Mesendoderm (in vitro differentiated cells): ENCODE measurements at places on chromosomes 12 and 14.

- no peak for DNase-seq
Measured at GRCh38 chr12:81617915-81618314, 141.2 kb downstream of the PPFIA2 start.

DNA sequence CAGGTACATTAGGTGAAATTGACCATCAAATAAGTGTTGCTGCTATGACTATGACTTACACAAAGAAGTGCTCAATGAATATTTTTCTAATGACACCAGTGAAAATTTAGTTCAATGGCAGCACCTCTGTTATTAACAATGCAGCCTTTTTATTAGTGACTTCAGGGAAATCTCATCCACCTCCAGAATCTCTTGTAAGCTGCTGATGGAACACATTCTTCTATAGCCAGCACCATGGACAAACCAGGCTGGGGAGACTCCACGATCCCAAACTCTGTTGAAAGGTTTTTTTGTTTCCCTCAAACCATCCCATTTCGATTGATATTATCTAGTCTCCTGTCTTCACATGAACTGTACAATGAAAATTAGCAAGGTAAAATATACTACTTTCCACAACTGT, 265.9 kb downstream of the ITPR2 start:
- DNase-seq: no peak

DNA sequence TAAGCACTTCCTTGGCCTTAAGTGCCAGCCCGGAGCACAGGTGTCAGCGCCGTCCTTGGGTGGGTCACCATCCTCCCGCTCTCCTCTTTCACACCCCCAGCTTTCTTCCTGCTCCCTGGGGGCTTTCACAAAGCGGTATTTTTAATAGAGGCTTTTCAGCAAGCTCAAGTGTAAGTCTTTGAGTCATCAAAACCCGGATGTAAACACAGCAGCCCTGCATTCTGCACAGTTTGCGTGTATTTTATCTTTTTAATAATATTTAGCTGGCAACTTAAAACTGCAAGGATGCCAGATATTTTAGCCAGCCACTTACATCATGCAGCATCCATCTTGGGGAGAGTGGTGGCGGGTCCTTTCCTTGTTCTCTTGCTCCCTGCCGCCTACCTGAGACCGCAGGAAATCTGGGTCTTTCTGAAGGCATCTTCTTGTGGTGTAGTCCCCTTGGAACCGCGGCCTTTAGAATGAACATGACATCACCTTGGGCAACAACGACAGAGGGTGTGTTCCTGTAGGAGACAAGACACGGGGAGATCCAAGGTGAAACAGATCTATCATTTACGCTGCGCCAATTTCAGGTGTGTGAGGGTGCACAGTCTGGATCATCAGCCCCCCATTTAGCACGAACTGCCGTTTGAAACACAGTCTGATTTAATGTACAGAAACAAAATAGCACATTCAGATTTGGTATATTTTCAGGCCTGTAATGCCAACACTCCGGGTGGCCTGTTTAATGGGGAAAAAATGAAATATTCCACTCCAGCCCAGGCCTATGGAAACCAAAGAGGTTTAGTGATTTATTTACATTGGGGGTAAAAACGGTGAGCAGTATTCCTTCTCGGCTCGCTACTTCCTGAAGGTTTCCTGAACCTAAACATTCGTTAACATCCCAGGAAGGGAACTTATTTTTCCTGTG, 12.5 kb upstream of the IRF2BPL start:
- peak; percentile 55 for DNase-seq

- DNase-seq: no peak
Measured at GRCh38 chr12:14654416-14654815, 42.0 kb downstream of the GUCY2C start.

- no peak for DNase-seq
Measured at GRCh38 chr14:103463149-103463548, 59.5 kb downstream of the CKB start.

DNA sequence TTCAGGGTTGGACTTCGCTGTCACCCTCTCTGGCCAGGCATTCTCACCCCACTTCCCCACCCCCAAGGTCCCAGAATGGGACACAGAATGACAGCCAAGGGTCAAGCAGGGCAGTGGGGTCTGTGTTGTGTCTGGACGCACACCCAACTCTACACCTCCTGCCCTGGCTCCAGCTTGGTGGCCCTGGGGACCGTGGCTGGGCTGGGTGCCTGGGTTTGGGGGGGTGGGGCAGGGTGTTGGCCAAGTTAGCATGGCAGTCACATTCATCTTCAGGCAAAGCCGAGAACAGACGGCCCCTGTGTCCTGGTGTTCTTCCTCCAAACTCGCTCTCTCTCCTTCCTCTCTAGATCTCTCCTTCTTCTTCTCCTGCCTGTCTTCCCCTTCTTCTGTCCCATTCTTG, 5.6 kb downstream of the LRP1 start:
- DNase-seq: no peak

DNA sequence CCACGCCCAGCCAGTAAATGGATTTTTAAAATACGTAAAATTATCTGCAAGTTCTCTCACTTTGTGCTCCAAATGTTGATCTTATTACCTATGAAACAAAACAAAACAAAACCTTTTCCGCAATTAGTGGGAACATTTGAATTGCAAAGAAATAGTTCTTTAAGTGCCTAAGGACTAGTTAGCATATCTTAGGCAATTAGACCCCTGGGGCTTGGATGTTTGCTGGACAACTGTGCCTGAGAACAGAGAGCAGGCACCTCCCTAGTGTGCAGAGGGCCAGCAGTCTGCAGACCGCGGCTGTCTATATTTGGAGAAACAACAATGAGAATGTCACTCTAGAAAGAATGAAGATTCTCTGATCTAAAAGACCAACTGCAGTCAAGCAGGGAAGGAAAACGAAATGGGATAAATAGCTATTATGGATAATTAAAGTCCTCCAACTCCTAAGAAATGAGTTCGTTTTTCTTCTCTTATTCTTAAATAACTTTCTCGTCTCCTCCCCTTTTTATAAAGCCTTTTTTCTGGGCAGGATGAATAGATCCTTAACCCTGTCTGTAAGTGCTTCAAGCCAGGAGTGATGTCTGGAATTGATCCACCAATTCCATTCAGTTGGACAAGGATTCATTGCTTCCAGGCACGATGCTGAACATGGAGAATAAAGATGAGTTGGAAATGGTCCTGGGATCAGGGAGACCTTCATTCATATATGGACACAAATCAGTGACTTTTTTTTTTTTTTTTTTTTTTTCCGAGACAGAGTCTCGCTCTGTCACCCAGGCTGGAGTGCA, 16.2 kb downstream of the SLC17A8 start:
- peak; percentile 67 for DNase-seq

- peak; percentile 42 for DNase-seq
Measured at GRCh38 chr14:49972131-49972671, 79.3 kb downstream of the ARF6 start.

DNA sequence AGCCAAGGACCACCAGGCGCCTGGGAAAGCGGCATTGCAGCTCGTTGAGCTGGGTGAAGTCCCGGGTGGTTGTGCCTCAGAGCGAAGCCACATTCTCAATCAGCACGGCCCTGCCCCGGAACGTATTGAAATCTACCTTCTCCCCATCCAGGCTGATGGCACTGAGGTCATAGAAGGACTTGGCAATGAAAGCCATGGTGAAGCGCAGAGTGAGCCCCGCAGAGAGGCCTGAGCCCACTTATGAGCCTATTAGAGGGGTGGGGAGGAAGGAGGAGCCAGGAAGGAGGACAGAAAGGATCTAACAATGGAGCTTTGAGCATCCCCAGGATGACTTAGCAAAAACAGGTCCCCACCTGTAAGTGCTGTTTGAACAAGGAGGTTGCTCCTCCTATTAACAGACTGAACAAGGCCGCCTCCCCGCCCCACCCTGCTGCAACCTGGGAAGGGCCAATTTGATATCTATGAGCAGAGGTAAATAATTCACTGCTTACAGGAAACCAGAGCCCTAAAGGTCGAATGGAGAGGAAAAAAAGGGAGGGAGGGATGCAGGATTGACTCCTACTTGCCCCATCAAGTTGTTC, at the start of gene GPX2:
Gene GPX2 (minus strand): TSS at position 215 of the 581 bp plus-strand sequence. CDS start 19 bp downstream, at position 196.
- DNase-seq: peak; percentile 69

- DNase-seq: no peak
Measured at GRCh38 chr14:46894476-46894875, 242.9 kb upstream of the RPL10L start.

GRCh38 chr14:64465831-64466554, 694 bp downstream of the AKAP5 start:
- peak; percentile 92 for DNase-seq

GRCh38 chr14:96001866-96002497, 37.2 kb upstream of the C14orf132 start:
- peak; percentile 57 for DNase-seq

GRCh38 chr14:96280104-96280503, 24.1 kb downstream of the BDKRB1 start:
- DNase-seq: no peak

DNA sequence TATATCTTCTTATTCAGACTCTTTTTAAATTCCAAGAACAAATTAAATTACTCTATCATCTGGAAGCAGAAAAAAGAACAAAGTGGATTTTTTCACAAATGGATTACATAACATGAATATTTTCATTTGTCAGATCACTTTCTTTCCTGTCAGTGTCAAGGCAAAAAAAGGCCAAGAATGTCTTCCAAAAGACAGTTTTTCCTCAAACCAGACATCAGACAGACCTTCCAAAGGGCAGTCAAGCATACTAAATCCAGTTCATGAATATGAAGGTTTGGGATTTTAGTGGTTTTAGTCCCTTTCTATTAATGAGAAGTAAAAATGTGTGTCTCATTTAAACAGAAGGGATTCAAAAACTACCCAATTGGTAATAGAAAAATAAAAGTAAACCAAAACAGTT, 336.0 kb downstream of the CEP128 start:
- DNase-seq: no peak

DNA sequence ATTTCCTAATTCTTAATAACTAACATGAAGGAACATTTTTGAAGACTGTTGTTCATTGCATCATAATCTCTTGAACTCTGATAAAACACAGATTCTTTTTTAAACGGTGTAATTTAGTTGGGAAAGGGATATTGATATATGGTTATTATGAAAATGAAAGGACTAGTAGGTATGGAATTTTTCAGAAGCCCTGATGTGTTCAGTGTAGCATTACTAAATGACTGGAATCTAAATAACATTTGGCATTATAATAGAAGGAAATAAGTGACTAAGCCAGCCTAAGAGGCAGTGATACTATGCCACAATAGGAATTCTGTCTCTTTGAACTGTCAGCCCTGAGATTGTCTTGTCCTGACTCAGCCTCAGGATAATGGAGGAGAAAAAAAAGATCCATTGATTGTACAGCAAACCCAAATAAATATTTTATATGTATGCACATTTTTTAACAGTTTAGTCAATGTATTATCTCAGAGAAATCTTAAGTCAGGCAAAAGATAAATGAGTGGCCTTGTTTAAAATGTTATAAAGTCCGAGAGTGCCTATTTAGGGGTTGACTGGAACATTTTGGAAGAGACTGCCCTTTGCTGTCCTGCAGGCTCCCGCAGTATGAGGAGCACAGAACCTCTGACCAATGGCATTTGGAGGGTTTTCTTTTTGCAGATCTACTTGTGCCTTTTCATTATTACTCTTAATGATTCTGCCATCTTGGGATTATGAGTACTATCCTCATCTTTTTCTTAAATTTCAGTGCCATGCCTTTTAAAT, 271.2 kb downstream of the EGLN3 start:
- DNase-seq: no peak

- DNase-seq: no peak
Measured at GRCh38 chr12:102483466-102483865, 3.1 kb upstream of the IGF1 start.

DNA sequence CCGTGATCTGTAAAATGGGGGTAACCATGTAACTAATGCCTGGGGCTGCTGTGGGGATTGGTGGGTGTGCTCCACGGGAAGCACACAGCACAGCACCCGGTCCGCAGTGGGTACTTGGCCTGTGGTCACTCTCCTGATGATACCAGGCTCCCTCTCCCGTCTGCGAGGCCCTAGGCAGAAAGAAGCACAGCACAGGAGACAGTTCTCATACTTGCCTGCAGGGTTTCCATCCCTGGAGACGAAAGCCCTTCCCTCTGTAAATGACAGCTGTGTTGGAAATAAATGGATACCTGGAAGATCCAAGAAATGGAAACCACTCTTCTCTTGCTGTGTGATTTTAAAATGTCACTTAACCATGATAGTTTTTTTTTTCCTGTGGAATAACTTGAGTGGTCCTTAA, 7.9 kb upstream of the PRMT8 start:
- peak; percentile 32 for DNase-seq

DNA sequence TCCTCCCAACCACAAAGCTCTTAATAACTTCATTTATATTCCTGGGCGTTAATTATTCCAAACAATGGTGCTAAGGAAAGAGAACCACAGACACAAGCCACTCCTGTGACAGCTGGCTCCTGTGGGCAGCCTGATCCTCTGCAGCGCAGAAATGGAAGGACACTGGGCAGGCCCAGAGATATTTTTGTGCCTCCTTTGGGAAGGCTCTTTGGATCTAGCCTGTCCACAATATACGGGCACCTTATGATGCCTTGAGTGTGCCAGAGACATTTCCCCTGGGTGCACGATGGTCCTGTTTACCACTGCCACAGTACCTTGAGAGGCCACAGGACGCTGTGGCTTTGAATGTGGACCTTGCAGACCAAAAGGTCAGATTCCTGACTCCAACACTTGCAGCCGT, 2.1 kb downstream of the ASB2 start:
- DNase-seq: no peak
